ENCODE measurements at places on chromosomes 16 and 17.
A peak's percentile ranks its signal among the peaks of the same experiment; 100 is the strongest.

GRCh38 chr17:38322897-38323296 is 20.9 kb downstream of the GPR179 start:
- H3K4me3 ChIP-seq, result no peak overlapping the region
- peaks cover 19% of the 10 kb centered on the region for H3K36me3 ChIP-seq
- H3K4me1 ChIP-seq, result peaks cover 7% of the 10 kb centered on the region
- H3K27ac ChIP-seq, result no peak overlapping the region
- no peak for DNase-seq

GRCh38 chr17:44758414-44759085 is at the start of gene ADAM11:
TSS of gene ADAM11 (plus strand) at chr17:44758988. CDS start at chr17:44759200, 212 bp downstream.
- DNase-seq, result peak; percentile 31
- peaks cover 5% of the 10 kb centered on the region for H3K4me1 ChIP-seq
- peak within 1 kb of the TSS; percentile 65 for H3K4me3 ChIP-seq
- H3K27ac ChIP-seq, result no peak within 1 kb of the TSS
- peaks cover 2% of the 10 kb centered on the region for H3K36me3 ChIP-seq

DNA sequence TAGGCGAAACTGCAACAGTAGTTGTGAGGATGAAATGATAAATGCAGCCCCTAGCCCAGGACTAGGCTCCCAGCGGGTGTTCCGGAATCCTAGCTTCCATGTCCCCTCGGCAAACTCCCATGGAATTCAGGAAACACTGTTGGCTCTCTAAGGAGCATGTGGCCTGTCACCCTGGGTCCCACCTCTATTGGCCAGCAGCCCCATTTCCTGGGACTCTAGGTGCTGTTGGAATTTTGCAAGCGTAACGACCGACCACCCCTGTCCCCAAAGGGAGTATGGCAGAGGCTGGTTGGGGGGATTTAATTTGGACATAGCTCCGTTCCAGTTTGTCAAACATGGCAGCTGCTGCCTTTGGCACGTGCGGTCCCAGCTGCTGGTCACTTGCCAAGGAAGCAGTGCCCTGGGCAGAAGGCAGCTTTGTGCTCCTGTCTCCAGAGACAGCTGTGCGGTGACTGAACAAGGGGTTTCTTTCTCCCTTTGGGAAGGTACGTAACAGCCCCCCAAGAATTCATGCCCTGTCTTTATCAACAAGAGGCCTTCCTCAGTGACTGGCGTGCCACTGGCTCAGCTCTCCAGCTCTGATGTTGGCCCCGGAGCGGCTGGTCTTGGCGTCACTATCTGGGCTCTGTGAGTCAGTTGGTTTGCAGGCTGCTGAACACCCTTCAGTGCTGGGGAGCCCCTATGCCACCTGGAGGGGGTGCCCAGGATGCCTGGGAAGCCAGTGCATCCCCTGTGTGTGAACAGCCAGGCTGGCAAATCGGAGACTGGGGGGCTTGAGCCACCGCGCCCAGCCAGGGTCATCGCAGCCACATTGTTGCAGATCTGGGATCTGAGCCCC is 235.2 kb upstream of the TNRC6C start:
- H3K4me3 ChIP-seq, result no peak overlapping the region
- peaks cover 18% of the 10 kb centered on the region for H3K27me3 ChIP-seq
- H3K4me1 ChIP-seq, result peaks cover 8% of the 10 kb centered on the region
- no peak overlapping the region for H3K27ac ChIP-seq
- no peaks in the 10 kb centered on the region for H3K36me3 ChIP-seq

DNA sequence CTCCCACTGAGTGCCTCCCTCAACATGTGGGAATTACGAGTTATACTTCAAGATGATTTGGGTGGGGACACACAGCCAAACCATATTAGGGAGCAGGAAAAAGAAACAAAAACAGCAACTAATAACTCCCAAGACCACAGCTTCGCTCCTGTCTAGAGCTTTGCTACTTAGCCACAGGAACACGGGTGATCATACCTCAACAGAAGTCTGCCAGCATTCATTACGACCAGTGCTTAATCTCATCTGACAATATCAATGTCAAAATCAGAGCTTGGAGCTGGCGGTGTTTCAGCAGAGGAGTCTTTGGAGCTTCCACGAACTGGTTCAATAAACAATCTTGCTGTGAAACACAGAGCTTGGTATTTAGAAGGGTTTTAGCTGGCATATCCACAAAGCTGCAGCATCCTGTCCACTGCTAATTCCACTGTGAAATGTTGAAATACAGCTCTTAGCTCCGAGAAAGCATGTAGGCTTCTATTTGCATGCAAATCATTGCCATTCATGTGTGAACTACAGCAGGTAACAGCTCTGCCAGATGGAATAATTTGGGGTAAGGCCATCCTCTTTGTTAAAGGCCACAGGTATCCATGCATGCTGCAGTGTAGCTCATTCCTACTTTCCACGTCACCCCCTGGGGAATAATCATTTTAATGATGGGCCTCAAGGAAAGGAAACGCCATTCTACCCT is 128.4 kb upstream of the GOT2 start:
- H3K27ac ChIP-seq, result no peak overlapping the region
- no peaks in the 10 kb centered on the region for H3K4me1 ChIP-seq
- peaks cover 2% of the 10 kb centered on the region for H3K27me3 ChIP-seq

GRCh38 chr17:19254651-19255050 is 17.5 kb downstream of the EPN2 start:
- no peak for DNase-seq
- no peak overlapping the region for H3K4me3 ChIP-seq

- H3K36me3 ChIP-seq, result peaks cover 6% of the 10 kb centered on the region
- DNase-seq, result no peak
- no peak overlapping the region for H3K4me3 ChIP-seq
- H3K27me3 ChIP-seq, result no peaks in the 10 kb centered on the region
- H3K27ac ChIP-seq, result no peak overlapping the region
Observed at GRCh38 chr16:21989133-21989532, 11.8 kb downstream of the PDZD9 start.
